ENCODE measurements at places on chromosomes 16 and 17.

GRCh38 chr16:13906168-13907089 lies 13.5 kb upstream of the ERCC4 start:
- no peak for DNase-seq

DNA sequence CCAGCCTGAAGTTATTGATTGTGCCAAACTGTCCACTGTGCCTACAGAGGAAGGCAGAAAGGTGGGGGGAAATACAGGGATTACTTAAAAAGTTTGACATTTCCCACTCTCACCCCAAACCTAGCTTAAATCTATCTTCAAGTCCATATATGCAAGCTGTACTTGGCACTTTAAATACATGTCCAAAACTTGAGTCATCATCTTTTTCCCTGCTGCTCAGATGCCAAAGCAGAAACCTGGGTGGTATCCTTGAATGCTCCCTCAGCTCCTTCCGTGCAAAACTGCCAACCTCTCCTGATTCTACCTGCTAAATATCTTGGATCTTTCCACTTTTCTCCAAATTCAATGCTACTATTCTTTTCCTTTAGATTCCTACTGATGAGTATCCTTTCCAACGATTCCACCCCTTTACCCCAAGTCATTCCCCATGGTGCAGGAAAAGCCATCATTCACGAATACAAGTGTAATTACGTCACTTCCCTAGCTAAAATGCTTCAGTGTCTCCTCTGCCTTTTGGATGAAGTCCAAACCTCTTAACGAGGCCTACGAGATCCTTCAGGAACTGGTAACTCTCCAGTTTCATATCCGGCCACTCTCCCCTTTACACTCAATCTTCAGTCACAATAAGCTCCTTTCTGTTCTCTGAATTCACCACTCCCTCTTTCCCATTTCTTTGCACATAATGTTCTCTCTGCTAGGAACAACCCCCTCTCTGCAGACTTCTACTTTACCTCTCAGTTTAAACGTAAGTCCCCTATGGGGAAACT lies 9.3 kb downstream of the BECN1 start:
- no peak for DNase-seq

DNA sequence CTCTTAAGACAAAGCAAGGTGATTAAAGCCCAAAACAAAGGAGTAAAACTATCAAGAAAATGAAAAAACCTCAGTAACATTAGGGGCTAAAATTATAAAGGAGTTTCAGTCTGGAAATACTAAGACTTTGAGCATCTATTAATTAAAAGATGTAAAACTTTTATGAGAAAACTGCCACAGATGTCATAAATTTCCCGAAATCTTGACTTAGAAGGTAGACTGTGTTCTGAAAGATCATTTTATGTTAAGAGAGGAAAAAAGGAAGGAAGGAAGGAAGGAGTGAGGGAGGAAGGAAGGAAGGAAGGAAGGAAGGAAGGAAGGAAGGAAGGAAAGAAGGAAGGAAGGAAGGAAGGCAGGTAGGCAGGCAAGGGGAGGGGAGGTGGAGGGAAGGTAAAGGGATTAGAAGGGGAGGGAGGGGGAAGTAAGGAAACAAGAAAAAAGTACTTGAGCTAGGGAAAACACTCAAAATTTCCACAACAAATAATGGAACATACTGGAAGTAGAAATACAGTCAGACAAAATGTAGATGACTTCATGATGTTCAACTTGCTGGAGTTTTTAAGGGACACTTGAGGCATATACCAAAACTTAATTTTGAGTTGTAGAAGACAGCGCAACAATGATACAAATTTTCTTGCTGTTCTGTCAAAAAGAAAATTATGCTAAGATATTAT lies 2.0 kb downstream of the KRTAP4-5 start:
- DNase-seq: no peak

DNA sequence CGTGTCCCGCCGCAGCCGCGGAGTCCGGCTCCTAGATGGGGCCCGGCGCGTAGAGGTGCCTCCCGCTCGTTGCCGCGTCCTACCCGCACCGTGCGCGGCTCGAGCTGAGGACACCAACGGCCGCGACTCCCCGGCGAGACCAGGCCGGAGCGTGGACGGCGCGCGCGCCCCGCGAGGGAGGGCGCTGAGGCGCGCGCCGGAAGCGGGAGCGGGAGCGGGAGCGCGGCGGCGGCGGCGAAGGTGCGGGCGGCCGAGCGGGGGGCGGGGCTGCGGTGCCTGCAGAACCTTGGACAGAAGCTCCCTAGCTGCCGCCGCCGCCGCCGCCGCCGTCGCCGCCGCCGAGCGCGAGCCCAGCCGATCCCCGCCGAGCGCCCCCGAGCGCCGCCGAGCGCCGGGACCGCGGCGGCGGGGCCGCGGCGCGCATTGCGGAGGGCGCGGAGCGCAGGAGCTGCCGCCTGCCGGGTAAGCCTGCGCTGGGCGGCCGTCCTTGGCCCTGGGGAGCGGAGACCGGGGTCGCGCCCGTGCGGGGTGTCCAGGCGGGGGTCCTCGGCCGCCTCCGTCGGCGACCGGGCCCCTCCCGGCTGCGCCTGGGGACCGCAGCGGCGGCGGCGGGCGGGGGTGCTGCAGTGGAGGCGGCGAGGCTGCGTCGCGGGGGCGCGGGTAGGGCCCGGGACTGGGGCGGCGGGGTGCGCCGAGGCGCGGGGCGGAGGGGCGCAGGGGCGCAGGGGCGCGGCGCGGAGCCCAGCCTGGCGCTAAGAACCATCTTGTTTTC lies at the start of gene CDK5R1:
Gene CDK5R1 (plus strand): TSS at position 293 of the 772 bp plus-strand sequence. CDS start 628 bp downstream, outside the sequence.
- DNase-seq: no peak

GRCh38 chr17:58081646-58082340 lies 1.4 kb upstream of the DYNLL2 start:
- DNase-seq: no peak

- no peak for DNase-seq
These were observed 3.8 kb downstream of the ZNF821 start for GRCh38 chr16:71880176-71880575.

DNA sequence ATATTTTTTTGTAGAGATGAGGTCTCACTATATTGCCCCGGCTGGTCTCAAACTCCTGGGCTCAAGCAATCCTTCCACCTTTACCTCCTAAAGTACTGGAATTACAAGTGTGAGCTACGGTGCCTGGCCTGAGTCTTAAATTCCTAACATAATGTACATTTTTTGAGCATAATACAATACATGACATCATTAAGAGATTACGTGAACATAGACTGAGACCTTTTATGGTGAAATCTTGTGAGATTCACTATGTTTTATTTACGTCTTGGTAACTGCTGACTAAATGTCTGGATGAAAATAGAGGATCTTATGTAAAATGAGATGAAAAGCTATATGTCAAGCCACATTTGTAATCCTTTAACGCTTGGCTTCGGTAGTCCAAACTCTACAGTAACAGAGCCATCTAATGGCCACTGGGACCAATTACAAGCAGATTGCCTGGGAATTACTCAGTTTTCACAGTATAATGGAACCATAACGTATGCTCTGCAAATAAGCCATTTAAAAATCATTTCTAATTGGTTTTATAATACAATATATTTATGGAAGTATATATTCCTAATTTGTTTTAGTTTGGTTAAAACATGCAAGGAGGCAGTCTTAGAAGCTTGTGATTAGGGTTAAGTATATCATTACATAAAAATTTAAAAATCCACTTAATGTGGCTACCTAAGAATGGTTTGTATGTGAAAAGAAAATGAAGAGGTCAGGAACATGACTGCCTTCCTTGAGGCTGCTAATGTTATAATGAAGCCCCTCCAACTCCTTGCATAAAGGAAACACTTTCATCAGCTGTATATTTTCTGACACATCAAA lies 8.1 kb upstream of the EFCAB13 start:
- peak; percentile 23 for DNase-seq

GRCh38 chr17:40111221-40112128 lies 10.3 kb upstream of the MSL1 start:
- DNase-seq: peak; percentile 82

DNA sequence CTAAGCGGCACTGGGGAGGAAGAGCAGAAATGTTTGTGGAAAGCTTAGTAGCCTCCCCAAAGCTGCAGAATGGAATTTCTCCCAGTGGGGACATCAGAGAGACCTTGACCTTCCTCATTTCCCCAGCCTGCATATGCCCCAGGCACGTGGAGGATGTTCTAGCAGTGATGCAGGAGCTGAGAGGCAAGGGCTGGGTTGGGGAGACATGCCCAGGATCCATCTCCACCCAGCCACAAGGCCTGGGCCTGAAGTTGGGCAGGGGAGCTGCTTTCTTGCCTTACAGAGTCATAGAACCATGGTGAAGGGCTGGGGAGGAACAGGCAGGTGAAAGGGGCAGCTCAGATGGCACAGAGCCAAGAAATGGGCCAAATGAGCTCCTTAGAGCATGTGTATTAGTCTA lies 104.0 kb downstream of the TMEM132E start:
- no peak for DNase-seq

DNA sequence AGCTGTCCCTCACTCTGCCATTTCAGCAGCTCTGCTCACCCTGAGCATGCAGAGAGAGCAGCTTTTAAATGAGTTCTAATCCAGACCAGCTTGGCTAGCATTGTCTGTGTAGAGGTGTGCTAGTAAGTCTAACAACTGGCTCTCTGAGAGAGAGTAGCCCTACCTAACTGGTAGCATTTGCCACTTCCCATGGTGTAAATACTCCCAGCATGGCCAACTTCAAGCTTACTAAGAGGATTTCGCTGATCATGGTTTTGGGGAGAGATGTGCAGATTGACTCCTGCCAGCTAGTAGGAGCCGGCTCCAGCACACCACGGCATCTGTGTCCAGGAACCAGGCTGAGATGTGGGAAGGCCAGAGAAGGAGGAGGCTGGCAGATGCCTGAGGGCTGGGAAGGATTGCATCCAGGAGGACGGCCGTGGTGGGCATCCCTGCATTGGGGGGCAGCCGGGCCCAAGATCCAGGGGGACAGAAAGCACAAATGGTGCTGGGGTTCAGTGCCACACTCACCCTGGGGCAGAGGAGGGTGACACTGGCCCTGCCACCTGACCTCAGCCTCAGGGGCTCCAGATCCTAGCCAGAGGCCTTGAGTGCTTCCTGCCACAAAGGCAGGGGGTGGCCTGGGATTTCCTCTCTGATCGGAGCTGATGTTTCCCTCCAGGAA lies 394.9 kb upstream of the TNRC6C start:
- DNase-seq: no peak

DNA sequence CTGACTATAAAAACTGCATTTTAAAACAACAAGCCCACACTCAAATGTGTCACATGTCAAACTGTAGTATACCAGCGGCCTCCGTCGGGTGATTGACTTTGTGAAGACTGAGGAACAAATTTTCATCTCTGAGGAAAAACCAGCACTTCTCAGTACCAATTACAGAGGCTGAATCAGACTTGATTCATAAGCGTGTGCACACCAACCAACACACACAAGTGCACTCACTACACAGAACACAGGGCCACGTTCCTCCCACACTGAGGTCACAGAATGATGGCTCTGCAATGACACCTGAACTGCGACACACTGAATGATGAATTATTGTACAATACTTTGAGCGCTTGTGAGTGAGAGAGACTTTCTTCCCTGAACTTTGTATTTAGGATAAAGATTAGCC lies 29.6 kb downstream of the XPO6 start:
- no peak for DNase-seq

DNA sequence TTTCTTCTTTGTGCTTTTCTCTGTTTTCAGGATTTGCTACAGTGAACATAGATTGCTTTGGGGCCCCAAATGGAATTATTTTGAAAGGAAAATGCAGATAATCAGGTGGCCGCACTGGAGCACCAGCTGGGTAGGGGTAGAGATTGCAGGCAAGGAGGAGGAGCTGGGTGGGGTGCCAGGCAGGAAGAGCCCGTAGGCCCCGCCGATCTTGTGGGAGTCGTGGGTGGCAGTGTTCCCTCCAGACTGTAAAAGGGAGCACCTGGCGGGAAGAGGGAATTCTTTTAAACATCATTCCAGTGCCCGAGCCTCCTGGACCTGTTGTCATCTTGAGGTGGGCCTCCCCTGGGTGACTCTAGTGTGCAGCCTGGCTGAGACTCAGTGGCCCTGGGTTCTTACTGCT lies 1.2 kb downstream of the STH start:
- DNase-seq: no peak

DNA sequence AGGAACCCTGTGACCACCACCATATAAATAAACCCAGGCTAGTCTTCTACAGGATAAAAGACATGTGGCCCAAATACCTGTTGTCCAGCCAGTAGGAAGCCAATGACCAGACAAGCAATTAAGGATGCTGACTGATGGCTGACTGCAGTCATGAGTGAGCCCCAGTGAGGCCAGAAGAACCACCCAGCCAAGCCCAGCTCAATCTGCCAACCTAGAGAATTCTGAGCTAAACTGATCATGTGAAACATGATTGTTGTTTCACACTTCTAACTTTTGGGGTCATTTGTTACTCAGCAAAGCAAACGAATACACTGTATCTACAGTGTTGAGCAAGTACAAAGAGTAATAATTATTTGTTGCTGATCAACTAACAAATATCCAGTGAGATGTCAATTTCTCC lies 86.4 kb downstream of the DNAH3 start:
- DNase-seq: no peak

GRCh38 chr16:69741519-69741918 lies 13.2 kb downstream of the NOB1 start:
- DNase-seq: no peak

- no peak for DNase-seq
These were observed 211.3 kb downstream of the FOXL1 start for GRCh38 chr16:86789621-86790051.

DNA sequence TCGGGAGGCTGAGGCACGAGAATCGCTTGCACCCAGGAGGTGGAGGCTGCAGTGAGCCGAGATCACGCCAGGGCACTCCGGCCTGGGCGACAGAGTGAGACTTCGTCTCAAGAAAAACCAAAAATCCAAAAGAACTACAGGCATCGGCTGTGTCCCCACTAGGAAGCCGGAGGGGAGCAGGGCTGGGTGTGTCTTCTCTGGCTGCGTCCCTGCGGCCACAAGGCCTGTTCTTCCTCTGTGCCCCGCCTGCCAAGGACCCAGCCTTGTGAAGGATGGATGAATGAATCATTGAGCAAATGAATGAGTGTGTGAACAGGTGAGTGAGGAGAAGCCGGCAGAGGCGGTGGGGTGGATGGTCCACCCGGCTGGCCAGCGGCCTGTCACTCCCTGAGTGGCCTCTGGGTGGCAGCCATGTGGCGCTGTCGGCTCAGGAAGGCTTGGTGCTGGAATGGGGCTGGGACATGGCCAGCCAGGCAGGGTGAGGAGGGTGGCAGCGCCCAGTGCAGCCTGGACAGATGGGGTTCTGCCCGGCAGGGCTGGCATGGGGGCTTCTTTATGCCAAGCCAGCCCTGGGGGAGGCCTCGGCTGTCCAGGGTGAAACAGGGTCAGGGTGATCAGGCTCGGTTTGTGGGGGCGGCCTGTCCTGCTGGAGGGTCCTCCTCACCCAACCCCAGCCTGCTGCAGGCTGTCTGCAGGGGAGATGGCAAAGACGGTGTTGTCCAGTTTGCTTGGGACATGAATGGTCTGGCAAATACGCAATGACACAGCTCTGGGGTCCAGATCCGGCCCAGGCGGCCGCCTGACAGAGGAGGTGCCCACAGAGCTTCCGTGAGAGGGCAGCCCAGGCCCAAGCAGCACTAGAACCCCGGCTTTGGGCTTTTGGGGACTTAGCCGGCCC lies 21.7 kb downstream of the SLC25A10 start:
- DNase-seq: no peak
